WTC11 (cell line): ENCODE measurements at places on chromosomes 6 and 20.

DNA sequence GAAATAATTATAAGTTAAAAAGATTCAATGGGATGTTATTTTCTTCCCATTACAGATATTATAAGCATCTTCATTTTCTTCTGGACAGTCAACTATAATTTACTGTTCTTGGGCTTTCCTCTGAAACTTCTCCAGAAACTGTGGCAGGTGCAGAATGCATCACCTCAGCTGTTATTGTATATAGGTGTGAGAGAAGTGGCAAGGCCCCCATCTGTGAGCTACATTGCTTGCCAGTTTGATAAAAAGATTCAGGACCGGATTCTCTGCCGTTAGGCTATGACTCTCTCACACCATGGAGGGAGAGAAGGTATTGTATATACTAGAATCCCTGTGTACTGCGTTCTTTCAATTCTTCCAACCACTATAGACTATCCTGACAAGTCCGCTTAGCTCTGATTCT, 135.8 kb upstream of the CENPW start:
- no peak for DNase-seq

DNA sequence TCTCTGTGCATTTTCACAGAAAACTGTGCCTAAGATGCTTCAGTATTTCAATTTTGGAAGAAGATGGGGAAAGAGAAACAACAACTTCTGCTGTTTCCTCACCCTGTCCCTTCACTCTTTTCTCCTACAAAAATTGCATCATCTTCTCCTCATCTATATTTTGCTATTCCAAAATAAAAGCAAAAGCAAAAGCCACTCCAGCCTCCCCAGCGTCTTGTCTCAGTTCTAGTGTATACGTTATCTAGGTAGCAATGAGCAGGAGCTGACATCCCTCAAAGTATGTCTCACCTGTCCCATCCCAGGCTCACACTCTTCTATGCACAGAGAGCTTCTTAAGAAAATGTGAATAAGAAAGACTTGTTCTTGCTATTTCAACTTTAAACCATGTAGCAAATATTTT, 163.8 kb upstream of the TAB2 start:
- no peak for DNase-seq

- peak; percentile 93 for DNase-seq
Observed at GRCh38 chr20:50635676-50636600, 55.4 kb downstream of the RIPOR3 start.

DNA sequence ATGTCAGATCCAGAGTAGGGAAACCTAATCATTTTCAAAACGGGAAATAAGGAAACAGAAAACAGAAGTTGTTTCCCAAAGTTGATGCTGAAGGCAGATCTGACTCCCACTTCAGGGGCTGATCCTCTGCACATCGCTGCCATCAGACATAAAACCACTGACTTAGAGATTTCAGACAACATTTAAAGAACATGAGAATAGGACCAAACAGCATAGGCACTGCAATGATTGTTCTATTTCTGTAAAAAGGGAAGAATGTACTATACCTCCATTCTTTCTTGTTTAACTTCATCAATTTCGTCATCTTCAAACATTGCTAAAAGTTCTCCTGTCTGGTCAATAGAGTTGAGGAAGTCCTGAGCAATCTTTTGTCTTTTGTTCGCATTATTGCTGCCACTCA, 324.7 kb upstream of the RUNX2 start:
- DNase-seq: no peak

DNA sequence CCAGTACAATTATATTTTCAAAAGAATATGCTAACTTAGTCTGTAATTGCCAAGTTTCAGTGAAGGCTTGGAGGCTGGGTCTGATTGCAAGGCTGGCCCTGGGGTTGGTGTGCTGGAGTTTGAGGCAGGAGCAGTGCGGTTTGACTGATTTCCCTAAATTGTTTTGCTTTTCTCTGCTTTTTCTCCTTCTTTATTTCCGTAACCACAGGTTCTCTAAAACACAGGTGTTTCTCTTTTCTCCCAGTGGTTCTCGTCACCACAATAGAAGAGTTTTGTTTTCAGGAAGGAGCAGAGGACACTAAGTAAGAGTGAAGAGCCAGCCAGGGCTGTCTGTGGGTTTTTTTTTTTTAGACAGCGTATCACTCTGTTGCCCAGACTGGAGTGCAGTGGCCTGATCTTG, 8.2 kb upstream of the SNX9 start:
- DNase-seq: no peak

- no peak for DNase-seq
Observed at GRCh38 chr20:62305765-62306413, 3.1 kb downstream of the ADRM1 start.

DNA sequence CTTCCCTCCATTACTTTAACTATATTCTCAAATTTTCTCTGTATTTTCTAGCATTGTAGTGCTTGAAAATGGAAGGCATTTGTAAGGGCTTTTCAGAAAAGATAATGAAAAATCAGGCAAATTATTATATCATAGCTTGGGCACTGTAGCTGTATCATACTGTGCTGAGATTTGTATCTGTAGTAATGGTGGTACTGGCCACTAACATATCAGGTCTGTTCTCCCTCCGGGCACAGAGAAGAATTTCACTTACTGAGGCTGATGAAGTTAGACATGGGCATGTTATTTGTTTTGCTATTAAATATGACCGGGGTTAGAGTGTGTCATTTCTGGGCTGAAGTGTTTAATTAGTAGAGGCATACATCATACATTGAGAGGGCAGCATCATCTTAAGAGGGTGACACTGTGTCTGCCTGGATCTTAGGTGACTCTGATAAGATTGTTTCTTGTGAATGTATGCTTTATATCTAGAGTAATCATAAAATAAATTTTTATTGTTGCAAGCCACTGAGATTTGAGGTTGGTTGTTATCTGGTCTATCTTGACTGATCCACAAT, 1395.9 kb downstream of the EPHA7 start:
- no peak for DNase-seq

- no peak for DNase-seq
Observed at GRCh38 chr6:23696992-23697391, 429.0 kb upstream of the NRSN1 start.

- DNase-seq: peak; percentile 86
Observed at GRCh38 chr20:61436667-61437279, 184.7 kb downstream of the CDH4 start.

DNA sequence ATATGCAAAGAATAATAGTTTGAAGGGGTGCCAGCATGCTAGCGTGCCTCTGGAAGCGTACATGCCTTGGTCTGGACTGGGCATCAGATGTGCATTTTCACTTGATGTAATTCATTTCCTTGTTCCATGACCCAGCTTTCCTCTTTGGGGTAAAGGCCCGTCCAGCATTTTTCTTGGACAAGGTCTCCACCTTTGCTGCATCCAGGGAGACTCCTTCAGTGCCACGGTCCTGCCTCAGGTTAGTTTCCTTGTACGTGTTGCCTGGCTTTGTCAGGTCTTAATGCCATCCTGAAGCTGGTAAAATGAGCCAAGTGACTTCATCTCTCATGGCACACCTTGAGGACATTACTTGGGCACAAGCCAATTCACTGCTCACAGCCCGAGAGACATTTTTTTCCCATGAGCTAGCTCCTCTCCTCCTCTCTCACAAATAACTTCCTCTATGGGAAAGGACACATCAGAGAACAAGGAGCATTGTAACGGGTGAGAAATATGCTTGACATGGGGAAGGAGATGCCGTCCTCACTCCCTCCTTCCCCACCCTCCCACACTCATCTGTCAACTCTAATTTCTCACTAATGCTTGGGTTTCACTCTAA, 23.9 kb downstream of the EDN1 start:
- no peak for DNase-seq

DNA sequence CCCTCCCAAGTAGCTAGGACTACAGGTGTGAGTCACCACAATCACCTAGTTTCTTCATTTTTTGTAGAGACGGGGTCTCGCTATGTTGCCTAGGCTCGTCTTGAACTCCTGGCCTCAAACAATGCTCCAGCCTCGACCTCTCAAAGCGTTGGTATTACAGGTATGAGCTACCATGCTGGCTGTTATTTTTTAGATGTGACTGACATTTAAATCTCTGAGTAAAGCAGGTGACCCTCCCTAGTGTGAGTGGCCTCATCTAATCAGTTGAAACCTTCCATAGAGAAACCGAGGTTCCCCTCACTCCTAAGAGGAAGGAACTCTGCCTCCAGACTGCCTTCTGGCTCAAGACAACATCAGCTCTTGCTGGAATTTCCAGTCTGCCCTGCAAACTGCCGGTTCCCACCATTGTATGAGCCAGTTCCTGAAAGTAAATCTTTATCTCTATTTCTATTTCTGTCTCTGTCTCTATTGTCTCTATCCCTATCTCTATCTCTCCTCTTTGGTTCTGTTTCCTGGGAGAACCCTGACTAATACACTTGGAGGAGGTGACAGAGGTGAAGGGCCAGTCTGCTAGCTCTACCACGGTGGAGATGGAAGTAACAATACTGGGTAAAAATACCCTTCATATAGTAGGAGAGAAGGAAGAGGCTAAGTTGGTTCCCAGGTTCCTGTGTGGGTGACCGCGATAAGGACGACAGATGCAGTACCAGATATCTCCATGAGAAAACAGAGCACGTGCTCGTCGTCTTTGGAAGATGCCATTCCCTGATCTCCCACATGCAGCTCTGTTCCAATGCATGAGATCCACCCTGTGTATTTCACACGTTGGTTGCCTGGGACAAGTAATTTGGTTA, 81.0 kb downstream of the MYB start:
- no peak for DNase-seq

GRCh38 chr6:37893257-37893656, 73.7 kb downstream of the ZFAND3 start:
- DNase-seq: no peak

DNA sequence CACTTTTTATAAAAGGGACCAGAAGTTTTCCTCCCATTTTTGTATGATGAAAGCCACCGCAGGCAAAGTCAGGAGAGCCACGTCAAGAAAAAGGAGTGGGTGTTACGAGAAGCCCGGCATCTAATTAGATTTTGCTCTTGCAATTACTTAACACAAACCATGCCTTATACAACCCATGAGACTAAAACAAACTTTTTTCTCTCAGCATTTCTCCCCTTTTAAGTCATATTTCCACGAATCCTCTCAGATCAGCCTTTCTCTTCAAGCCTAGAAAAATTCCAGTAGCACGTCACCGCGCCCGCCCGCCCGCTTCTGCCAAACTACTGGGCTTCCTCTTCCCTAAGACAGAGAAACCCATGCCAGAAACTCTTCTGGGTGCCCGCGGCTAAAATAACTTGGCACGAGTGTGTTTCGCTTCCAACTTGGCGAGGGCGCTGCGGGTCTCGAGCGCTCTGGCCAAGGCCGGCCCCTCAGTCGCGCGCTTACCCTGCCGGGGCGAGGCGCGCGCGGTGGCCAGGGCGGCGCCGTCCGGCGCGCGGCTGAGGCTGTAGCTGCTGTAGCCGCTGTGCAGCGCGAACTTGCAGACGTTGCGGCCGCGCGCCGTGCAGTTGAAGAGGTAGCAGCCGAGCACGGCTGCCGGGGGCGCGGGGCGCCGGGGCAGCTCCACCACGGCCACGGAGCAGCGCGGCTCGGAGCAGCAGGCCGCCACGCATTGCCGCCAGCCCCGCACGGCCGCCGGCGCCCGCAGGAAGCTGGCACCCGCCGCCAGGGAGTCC, 1.0 kb downstream of the LRP11 start:
- peak; percentile 69 for DNase-seq

DNA sequence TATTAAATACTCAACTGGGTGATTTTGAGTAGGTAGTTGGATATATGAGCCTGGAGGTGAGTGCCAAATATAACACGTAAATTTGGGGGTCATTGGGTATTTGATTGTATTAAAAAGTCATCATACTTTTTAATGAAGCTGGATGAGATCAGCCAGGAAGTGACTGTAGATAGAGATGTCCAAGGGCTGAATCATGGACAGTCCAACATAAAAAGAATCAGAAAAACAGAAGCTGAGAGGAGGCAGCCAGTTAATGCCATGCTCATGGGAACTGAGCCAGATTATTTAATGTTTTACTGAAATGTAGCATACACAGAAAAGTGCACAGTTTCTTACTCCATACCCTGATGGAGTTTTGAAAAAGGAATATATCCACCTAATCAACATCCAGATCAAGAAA, 435.5 kb upstream of the PLCB4 start:
- DNase-seq: no peak
